ENCODE measurements at places on chromosomes 2 and 18. TPM values are rescaled to one million over a fixed set of nuclear protein-coding genes. Genes with fewer than 3 reads are reported as not detected.

SH3BP4 gene
- 33.7 TPM for polyA plus RNA-seq

GRCh38 chr2:233418761-233419546, 64.7 kb downstream of the DGKD start:
- DNase-seq = no peak

DNA sequence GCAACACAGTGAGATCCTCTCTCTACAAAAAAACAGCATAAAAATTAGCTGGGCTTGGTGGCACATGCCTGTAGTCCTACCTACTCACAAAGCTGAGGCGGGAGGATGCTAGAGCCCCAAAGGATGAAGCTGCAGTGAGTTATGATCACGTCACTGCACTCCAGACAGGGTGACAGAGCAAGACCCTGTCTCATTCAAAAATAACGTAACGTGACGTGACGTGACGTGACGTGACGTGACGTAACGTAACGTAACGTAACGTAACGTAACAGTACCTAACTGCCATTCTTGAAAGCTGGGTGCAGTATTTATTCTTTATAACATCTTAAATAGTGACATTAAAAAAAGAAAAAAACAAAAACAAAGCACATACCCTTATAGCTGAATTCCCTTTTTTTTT, 51.7 kb downstream of the NOL10 start:
- DNase-seq = no peak

GRCh38 chr2:53460937-53461336, 306.7 kb upstream of the CHAC2 start:
- no peak for DNase-seq

DNA sequence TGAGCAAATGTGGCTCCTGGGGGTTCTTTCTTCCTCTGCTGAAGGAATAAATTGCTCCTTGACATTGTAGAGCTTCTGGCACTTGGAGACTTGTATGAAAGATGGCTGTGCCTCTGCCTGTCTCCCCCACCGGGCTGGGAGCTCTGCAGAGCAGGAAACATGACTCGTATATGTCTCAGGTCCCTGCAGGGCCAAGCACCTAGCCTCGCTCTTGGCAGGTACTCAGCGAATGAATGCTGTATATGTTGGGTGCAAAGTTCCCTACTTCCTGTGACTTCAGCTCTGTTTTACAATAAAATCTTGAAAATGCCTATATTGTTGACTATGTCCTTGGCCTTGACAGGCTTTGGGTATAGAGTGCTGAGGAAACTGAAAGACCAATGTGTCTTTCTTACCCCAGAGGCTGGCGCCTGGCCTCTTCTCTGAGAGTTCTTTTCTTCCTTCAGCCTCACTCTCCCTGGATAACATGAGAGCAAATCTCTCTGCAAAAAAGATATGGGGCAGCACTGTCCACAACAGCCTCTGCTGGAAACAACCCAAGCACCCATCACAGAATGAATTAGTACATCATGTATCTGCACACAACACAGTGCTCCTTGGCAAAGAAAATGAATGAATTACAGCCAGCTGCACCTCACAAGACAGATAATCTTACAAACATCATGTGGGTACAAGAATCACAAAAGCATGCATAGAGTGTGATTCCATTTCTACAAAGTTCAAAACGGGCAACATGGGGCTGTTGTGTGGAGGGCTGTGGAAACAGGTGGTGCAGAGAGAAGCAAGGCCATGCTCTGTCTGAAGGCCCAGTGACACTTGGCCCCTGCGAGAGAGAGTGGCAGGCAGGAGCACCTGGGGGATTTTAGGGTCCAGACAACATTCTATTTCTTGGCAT, 6.6 kb downstream of the IL1RN start:
- DNase-seq = no peak

- DNase-seq = no peak
These were observed 151.6 kb downstream of the LRRC30 start for GRCh38 chr18:7382328-7383001.

RNF125 gene
- 2.7 TPM for polyA plus RNA-seq

DNA sequence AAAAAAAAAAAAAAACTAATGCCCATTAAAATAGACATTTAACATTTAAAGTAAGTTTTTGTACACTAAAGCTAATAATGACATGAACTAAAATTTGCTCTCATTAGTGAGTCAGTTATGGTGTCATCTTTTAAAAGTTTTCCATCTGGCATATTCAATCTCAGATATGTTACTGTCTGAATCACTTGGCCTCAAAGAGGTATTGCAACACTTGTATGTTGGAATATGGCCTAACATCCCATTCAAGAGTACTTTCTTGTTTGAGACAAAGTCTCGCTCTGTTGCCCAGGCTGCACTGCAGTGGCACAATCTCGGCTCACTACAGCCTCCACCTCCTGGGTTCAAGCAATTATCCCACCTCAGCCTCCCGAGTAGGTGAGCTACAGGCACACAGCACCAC, 169.7 kb downstream of the TMEM163 start:
- DNase-seq = no peak

DNA sequence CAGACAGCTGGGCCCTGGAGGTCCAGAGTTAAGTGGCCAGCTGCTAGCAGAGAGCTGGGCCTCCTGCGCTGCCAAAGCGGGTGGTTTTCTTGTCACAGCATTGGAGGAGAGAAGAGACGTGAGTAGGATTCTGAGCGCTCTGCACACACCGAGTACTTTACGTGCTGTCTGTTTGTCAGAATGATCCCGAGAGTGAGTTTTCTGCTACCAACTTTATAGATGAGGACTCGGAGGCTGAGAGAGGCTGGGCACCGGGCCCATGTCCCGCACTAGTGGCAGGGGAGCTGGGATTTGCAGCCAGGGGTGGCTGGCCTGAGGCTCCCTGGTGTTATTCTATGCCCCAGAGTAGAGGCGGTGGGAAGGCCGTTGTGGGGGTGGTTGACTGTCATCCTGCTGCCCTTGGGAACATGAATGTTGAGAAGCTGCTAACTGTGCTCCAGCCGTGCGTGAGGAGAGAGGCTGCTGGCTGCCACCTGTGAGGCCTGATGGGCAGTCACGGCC, 36.3 kb upstream of the MBP start:
- no peak for DNase-seq

KLHL41 gene
- polyA plus RNA-seq = 1.9 TPM

DNA sequence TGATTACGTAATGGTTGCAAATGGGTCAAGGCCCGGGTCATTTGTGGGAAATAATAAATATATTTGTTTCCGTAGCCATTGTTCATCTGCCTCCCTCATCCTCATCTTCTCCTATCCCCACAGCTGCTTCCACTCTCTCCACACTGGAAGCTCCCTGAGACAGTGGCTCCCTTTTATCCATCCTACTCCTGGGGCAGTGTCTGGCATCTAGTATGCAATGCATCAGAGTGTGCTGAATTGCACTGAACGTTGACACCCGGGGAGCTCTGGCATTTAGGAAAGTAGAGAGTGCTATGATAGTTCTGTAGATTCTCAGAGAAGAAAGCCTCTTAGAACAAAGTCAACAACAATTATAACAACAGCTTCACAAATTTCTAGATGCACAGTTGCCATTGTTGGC, 45.5 kb upstream of the NAB1 start:
- DNase-seq = no peak

SRBD1 gene
- 27.3 TPM for polyA plus RNA-seq

DNA sequence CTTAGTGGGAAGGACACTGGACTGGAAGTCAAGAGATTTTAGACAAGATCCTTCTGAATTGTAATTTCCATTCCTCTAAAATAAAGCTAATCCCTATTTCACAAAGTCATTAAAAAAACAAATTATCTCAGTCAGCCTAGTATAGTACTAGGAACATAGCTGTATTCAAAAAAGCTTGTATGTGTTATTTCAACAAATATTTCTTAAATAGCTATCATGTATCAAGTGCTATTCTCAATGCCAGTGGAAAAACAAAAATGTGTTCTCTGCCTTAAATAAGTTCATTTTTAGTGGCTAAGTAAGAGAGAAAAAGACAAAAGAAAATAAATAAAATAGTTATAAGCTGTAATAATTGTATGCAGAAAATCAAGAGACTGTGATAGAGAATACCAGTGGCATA, 541.8 kb upstream of the CDH2 start:
- no peak for DNase-seq

DNA sequence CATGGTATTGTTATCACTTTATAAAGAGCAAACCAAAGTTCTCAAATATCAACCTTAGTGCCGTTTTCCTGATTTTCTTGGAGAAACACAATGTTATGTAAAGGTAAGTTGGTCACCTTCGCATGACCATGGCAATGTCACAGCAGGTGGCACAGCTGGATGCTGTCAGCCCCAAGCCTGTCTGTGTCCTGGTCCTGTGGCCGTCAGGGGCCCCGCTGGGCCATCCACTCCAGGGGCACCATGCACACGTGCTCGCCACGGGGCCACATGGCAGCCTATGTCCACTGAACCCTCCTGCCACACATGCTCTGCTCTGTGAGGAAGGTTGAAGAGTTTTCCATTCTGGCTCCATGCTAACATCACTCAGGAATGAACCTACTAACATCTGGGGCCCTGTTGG, 85.9 kb downstream of the EIPR1 start:
- no peak for DNase-seq

- no peak for DNase-seq
These were observed 648.1 kb downstream of the CPS1 start for GRCh38 chr2:211204456-211204855.
